ENCODE measurements at places on chromosomes 2 and 18.

DNA sequence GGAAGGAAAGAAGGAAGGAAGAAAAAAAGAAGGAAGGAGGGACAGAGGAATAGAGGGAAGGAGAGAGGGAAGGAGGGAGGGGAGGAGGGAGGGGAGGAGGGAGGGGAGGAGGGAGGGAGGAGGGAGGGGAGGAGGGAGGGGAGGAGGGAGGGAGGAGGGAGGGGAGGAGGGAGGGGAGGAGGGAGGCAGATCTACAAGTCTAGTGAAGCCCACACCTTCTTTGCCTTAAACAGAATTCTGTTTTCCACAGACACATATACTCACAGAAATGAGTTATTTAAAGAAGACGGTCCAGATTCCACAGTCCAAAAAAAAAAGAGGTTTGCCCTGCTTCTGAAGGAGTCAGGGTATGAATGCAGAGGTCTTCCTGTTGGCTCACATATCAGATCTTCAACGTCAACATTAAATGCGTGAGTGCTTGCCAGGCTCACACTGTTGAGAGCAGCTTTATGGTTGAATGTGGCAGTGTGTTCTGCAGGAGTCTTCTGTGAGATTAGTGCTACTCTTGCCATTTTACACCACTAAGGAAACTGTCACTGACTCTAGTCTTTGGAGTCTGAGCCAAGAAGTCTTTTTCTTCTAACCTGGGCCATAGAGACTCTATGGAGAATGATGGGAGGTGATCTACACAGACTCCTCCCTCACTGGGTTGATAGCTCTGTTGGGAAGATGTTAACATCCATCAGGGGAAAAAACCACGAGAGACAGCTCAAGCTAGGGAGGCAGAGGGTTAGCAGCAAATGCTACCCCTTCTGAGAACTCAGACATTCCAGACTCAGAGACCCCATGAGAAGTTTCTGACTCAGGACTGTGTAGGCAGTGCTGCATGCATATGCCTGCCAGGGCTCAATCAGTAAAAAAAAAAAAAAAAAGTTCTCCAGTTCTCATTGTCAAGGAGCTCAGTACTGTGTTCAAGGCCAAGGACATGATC lies 23.3 kb downstream of the PAX8 start:
- DNase-seq = no peak

DNA sequence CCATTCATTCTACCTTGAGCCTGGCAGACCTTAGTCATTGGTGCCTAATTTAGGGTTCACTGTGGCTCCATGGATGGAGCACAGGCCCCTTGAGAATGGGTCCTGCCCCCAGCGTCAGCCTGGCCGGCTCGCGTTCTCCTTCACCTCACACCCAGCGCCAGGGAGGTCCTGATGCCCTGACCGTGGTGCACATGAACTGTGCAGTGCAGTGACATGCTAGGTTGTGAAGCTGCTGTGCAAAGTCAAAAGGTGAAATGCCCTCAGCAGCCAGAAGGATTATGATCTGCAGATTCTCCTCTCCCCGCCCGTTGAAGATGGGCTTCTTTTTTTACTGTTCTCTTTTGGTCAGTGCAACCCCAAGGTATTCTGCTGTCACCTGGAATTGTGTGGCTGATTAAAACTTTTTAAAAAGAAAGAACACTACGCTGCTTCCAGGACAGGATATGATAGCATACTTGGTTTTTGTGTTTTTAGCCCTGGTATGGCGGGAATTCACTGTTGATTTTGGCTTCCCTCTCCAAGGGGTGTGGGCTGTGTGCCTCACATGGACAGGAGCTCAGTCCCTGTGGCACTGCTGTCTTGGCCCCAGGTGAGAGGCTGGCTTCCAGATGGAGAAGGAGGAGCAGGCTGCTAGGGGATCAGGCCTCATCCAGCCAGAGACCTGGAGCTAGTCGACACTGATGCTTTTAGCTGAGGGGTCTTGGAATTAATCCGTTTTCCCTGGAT lies 49.4 kb upstream of the MCFD2 start:
- no peak for DNase-seq

DNA sequence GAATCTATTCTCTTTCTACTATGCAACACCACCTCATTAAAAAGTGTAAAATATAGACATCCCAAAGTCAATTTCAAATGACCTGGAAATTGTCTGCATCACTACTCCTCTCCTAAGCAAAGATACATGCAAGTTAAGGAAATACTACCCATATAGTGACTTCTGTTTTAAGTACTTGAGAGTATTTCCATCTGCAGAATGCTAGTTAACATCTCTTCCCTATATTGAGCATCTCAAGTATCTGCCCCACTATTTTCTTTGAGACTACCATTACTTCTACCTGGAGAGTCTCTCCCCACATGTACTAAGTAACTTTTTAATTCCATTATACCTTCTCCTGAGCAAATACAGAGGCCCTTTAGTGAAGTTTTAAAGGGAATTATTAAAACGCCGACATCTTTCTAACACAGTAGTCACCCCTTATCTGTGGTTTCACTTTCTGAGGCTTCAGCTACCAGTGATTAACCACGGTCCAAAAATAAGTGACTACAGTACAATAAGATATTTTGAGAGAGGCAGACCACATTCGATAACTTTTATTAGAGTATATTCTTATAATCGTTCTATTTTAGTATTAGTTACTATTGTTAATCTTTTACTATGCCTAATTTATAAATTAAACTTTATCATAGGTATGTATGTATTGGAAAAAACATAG lies 21.8 kb downstream of the CWC22 start:
- DNase-seq = no peak

DNA sequence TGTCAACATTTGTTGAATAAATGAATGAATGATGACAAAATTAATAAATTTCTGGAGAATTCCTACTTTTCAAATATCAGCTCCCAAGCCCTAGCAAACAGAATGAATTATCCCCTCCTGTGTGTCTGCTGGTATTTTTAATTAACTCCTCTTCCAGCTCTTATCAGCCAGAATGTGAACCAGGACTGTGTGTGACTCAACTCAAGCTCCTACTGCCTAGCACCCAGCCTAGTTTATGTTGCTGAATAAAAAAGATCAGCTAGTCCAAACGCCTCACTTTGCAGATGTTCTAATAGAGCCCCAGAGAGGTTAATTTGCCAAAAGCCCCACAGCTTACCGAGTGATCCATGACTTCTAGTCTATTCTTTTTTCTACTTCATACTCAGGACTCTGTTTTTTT lies 50.3 kb downstream of the RABL2A start:
- no peak for DNase-seq

DNA sequence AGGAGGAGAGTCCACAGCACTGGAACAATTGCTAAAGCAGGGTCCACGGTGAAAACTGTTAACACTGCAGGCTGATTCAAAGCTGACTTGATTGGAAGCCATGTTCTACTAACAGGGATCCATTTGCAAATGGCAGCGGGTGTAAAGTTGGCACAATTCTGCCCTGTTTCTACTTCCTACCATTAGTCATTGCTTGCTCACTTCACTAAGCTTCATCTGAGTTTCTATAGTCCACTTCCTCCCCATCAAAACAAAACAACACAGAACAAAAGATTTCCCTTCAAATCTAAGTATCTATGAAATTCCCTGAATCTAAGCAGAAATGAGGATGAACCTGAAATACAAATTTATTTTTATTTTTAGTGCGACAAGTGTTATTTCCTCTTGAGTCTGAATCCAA lies 187.4 kb upstream of the SOX11 start:
- DNase-seq = no peak

DNA sequence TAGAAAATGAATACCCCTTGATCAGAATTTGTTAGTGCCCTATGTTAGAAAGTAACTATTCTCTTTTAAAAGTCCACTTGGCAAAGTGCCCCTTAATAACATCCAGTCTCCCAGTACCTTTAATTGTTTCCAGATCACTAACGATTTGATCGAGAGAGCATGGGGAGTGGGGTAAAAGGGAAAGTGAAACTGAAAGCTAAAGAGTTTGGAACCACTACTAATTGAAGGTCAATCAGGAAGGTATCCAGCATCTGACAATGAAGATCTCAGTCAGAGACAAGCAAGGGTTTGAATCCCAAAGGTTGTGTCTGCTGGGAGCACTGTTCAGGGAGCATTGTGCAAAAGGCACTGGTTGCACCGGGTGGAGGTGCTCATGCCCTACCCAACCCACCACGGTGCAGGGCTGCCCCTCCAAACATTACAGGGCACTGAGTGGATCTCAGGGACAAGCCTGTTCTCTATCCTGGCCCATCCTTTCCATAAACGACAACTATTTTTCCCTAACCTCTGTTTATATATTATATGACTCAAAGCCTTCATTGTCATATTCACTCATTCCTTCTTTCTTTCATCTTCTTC lies 14.6 kb upstream of the RIT2 start:
- no peak for DNase-seq

DNA sequence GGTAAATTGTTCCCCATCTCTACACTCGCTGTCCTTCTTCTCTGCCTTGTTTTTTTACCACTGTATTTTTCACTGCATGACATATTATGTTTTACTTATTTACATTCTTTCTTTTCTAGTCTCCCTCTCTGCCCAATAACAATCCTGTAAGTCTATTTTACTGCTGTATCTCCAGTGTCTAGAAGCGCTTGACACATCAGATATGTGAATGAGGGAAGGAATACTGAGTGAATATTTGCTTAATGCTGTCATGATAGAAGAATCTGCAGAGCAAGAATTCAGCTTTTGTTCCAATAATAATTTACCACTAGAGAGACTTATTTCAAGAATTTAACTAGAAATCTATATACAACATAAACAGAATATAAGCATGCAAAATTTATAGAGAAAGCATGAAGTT lies 99.5 kb downstream of the GALNT13 start:
- DNase-seq = no peak

GRCh38 chr2:216170076-216170763 lies 61.1 kb downstream of the XRCC5 start:
- DNase-seq = no peak

GRCh38 chr18:6478121-6478520 lies 63.4 kb upstream of the L3MBTL4 start:
- DNase-seq = no peak

DNA sequence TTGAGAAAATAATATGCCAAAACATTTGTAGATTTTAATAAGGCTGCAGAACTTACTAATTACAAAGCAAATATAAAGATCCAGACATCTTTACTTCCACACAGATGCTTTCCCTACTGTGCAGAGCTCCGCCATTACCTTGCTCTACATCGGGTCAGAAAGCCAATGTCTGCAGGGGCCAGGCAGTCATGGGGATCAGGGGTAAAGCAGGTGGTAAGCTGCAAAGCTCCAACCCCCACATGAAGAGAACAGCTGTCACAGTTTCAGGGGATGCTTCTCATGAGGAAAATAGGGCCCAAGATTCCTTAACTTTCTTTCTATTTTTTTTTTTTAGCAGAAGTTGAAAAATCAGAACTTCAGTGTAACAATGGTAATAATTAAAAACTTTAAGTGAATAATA lies 102.7 kb downstream of the DCC start:
- no peak for DNase-seq

- no peak for DNase-seq
Observed at GRCh38 chr2:226478109-226478809, 321.4 kb downstream of the IRS1 start.

DNA sequence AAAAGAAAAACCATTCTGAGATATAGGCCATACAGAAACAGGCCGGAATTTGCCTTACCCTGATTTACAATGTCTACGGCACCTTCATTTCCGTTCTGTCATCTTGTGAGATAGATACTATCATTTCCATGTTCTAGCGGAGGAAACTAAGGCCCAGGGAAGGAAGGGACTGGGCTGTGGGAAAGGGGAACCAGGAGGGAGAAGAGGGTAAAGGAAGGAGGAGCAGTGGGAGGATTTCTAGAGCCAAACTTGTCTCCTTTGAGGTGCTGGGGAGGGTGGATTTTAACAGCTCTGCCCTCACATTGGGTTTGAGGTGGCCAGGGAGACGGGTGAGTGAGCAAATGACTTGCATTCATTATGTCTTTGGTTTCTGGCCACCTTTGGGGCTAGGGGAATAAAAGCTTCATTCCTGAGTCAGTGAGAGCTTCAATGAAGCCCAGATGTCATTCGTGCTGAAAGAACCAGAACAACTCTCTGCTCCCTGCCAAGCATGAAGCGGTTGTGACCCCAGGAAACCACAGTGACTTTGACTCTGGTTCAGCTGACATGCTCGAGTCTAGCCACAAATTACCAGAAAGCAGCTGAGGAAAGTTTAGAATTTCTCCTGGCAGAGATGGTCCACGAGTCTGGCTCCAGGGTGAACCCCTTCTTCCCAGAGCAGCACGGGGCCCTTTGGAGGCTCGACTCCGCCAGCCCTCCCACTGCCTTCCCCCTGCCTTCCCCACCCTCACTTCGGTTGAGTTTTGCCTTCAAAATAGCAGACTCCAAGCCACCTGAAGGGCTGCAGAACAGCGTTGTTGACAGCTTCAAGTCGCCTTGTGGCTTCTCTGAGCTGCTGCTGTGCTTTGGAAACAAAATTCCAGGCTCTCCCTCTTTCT lies 3.8 kb downstream of the ACTG2 start:
- DNase-seq = peak; percentile 5

DNA sequence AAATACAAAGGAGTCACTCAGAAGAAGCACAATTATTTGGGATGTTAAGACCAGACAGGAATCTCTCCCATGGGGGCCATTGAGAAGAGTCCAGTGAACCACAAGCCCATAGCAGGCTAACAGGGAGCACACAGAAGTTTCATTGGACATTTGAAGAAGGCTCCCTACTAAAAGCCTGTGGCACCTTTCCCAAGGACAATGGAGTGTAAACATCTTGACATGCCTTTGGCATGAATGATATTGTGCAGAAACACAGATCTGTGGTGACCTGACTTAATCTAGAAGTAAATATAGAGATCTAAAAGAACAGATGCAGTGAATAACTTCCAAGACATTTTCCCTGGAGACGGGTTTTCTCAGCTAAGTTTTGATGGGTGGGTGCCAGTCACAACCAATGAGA lies 221.5 kb downstream of the EPHA4 start:
- no peak for DNase-seq

DNA sequence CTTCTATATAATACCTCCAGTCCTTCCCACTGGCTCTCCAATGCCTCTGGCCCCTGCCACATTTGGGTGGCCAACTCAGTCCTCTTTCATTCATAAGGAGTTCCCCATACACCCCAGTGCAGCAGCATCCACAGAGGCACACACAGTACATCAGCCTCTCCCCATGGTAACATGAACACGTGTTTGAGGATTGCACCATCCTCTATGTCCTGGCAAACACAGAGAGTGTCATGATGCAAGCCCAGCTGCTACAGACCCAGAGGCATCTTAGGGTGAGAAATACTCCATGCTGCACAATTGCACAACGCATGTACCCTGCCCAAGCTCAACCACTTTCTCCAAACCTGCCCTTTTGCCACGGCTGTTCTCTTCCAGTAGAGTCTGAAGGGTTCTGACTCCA lies 11.5 kb downstream of the IGFBP5 start:
- DNase-seq = no peak
